CD4-positive, alpha-beta T cell treated with Interleukin-6 at 100 ng/mL for 8 hours (primary cell): ENCODE measurements at places on chromosomes 3 and 15.

GRCh38 chr3:190533511-190534281 is 19.8 kb downstream of the IL1RAP start:
- no peak for DNase-seq

DNA sequence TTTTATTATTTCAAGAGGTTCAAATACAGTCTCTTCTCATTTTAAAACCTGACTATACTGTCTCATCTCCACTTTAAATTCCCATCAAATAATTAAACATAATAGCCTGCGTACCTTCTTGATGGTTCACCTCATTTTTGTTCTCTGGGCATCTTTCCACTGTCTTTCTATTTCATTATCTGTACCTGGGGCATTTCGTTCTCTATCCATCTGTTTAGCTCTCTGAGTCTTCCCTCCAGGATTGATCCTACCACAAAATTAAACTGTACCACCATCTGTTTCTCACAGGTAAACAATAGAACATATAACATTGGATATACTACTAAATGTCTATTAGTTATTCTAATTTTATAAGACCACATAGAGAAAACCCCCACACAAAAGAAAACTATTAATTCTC is 1331.4 kb downstream of the NSUN3 start:
- DNase-seq = no peak

DNA sequence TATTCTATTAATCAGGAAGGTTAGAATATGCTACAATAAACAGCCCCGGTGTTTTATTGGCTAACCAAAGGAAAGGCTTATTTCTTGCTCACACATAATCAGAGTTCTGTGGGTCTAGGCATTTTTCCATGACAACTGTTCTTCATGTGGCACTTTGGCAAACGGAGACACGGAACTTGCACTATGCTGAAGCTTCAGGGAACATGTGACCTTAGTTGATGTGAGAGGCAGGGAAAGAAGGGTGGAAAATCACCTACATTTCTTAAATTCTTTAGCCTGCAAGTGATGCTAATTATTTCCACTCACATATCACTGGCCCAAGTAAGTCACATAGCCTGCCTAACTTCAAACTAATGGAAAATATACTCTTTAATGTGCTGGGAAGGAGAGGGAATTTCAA is 344.6 kb downstream of the SV2B start:
- DNase-seq = no peak

DNA sequence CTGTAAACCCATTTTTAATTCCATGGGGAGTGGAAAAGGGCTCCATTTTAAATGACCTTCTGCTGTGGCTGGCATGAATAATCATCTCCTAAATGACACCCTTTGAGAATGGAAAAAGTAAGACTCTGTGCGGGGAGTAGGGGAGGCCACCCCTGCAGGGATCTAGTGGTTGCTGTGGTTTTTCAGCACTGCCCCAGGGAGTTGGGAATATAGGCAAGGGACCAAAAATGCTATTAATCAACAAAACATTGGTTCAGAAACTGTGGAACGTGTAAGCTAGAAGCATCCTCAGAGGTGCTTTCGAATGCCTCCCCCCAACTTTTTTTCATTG is 30.1 kb upstream of the ADAMTS7 start:
- DNase-seq = no peak

GRCh38 chr3:194089357-194090177 is 46.4 kb upstream of the HES1 start:
- no peak for DNase-seq

DNA sequence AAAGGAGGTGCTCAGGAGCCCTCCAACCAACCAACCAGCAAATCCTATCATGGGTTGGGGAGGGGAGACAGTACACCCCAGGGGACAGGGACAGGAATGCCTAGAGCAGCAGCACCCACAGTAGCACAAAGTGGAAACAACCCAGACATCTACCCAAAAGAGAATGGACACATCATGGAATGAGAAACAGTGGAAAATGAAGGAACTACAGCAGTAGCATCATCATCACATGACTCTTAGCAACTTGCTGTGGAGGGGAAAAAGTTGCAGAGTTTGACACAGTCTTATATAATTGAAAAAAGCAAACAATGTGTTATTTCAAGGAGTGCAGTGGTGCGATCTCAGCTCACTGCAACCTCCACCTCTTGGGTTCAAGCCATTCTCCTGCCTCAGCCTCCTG is 11.0 kb downstream of the C3orf22 start:
- DNase-seq = no peak

- DNase-seq = no peak
Observed at GRCh38 chr3:194281306-194281705, 69.8 kb downstream of the CPN2 start.

DNA sequence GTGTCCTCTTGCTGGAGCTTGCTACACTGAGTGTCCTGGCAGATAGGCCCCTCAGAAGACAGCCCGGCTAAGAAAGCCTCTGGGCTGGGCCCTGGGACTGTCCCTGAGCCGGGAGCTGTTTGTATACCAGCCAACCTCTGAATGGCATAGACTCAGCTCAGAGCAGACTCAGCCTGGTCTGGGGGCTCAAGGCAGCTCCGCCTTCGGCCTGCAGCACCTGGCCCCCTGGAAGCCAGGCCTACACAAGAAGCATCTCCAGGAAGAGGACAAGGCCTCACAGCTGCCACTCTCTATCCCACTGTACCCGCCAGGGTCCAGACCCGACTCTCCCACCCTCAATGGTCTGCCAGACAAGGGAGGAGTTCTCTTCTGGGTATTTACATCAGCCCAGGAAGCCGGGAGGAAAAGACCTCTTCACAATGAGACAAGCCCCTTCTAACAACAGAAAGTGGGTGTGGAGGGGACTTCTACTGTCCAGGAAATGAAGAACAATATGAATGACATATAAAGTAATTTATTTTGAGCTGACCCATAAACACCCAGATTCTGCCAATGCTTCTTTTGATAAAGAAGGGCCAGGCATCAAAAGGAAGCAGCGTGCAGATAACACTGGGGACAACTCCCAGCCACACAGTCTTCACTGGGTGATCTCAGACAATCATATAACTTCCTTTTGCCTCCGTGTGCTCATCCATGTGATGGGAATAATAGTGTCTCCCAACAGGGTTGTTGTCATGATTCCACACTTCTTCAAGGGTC is 110.2 kb downstream of the TPRA1 start:
- no peak for DNase-seq

DNA sequence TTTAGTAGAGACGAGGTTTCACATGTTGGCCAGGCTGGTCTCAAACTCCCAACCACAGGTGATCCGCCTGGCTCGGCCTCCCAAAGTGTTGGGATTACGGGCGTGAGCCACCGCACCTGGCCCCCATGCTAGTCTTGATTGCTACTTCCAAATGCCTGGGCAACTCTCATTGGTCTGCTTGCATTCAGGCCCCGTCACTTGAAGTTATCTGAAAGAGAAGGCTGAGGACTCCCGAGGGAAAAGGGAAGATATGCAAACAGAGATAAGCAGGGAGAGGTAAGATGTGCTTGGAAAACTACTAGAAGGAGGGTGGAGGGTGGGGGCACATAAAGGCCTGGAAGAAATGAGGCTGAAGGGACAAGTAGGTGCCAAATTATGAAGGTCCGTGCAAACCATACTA is 4.4 kb upstream of the LPP start:
- no peak for DNase-seq

DNA sequence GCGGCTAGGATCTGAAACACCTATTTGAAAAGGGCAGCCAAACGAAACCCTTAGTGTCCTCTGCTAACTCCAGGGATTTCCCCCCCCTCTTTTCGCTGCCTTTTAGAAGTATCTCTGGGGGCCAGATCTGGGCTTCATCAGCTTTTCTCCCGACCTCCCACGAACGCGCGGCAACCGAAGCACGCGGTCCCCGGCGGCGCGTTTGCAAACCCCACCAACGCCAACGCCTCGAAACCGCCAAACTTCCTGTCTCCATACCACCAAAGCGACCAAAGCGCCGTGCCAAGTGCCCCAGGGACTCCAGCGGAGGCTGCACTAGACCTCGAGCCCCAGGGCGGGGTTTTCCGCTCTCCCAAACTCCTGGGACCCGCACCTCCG is 155.8 kb upstream of the FRMD4B start:
- DNase-seq = no peak

- no peak for DNase-seq
Observed at GRCh38 chr3:176071943-176072342, 1125.3 kb downstream of the TBL1XR1 start.
